ENCODE measurements at places on chromosomes 4 and X.

DNA sequence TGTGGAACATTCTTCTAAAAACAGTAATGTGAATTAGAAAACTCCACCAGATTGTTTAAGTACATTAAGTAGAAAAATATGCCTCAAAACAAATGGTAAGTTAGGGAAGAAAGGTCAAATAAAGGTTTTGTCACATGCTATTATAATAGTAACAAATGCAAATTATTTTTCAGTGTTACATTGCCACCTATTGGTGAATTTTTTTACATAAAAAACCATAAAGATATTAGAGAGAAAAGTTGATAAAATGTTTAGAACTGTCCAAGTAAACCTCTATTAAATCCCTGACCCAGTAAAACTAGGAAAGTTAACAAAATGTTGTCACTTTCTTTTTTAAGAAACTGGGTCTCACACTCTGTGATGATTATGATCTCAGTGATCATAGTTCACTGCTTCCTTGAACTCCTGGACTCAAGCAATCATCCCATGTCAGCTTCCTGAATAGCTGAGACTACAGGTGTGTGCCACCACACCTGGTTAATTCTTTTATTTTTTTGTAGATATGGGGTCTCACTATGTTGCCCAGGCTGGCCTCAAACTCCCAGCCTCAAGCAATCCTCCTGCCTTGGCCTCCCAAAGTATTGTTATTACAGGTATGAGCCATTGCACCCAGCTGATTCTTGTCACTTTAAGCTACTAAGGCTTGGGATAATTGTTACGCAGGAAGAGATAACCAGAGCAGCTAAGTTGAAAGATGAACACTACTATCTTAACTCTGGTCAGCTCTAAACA, 157.6 kb downstream of the ATRX start:
- no peak for DNase-seq

DNA sequence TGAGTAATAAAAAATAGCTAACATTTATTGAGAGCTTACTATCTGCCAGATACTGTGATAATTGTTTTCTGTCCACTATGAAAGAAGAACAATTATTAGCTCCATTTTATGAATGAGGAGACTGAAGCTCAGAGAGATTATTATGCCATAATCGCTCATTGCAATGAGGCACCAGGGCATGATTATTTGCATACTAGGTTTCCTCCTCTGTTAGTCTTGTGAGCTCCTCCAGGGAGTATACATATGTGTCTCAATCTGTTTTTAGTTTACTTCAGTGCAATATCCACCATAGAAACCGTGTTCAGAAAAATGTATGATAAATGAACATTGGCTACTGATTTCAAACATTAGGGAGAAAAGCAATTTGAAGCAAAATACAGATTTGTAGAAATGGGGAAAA, 139.4 kb upstream of the OTUD4 start:
- no peak for DNase-seq

DNA sequence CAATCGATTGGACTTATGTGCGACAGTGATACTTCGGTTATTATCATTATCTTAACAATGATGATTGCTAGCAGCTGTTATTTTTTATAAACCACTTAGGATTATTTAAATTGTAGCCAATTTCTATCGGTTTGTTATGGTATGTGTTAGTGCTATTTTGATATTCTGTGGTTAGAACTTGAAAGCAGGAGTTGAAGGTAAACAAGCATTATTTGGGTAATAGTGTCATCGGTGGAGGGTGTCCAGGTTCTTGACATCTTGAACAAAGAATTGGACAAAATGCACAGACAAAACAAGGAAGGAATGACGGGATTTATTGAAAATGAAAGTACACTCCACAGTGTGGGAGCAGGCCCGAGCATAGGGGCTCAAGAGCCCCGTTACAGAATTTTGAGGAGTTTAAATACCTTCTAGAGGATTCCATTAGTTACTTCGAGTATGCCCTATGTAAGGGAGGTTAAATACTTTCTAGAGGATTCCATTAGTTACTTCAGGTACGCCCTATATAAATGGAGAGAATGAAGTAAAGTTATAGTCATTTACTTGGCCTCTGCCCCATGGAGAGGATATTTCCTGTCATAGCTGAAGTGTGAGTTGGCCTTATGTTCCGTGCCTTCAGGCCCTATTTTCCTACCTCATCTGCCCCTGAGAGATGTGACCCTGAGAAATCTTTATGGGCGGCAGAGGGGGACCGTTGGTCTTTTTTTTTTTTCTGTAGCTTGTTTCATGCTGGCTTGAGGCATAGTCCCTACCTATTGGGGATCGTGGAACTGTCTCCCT, 13.1 kb downstream of the MOB1B start:
- DNase-seq: no peak

DNA sequence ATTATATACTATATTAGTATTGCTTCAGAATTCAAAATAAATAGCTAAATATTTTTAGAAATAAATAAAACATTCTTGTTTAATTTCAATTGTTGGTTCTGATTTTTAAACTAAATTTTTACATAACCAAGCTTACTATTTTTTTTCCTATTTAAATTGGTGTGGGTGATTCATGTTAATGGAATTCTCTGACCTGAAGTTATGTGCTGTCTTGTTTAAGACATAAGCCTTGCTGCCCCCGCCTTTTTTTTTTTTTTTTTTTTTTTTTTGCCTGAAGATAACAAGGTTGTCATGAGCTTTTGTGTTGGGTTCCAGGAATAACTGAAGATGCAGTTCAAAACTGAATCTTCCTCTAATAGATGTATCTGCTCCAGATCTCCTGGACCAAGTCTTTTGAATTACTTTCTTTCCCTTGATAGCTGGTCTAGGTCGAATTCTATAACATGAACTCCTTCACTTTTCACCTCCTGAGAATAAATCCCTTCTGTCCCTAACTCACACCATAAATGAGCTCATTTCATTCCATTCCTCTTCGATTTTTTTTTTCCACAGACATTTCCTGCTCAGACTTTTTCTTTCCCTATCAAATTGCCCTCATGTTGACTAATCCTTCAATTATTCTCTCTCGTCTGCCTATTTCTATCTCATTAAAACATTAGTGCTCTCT, 261.5 kb upstream of the FTHL17 start:
- no peak for DNase-seq

- DNase-seq: no peak
These were observed 648 bp downstream of the GRK4 start for GRCh38 chr4:2963966-2964471.

DNA sequence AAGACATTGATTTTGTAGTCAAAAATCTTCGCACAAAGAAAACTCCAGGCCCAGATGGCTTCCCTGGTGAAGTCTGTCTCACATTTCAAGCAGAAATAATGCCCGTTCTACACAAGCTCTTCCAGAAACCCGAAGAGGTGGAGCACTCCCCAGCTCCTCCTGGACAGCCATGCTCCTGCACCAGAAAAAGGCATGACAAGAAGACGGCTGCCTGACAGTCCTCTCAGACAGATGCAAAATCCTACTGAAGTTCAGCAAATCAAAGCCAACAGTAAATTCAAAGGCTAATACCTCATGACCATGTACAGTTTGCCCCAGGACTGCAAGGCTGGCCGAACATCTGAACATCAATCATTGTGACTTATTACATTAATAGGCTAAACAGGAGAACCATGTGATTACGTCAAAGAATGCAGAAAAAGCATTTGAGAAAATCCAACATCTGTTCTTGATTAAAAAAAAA, 30.8 kb upstream of the MXD4 start:
- DNase-seq: no peak

GRCh38 chr4:134024251-134024650, 177.3 kb downstream of the PABPC4L start:
- DNase-seq: no peak

DNA sequence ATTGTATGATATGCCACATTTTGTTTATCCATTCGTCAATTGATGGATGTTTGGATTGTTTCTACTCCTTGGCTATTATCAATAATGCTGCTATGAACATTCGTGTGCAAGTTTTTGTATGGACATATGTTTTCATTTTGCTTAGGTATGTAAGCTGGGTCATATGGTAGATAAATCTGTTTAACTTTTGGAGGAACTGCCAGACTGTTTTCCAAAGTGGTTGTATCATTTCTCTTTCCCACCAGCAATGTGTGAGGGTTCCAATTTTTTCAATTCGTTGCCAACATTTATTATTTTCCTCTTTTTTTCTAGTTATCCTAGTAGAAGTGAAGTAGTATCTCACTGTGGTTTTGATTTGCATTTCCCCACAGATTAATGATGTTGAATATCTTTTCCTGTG, 71.8 kb downstream of the DIAPH2 start:
- DNase-seq: no peak

DNA sequence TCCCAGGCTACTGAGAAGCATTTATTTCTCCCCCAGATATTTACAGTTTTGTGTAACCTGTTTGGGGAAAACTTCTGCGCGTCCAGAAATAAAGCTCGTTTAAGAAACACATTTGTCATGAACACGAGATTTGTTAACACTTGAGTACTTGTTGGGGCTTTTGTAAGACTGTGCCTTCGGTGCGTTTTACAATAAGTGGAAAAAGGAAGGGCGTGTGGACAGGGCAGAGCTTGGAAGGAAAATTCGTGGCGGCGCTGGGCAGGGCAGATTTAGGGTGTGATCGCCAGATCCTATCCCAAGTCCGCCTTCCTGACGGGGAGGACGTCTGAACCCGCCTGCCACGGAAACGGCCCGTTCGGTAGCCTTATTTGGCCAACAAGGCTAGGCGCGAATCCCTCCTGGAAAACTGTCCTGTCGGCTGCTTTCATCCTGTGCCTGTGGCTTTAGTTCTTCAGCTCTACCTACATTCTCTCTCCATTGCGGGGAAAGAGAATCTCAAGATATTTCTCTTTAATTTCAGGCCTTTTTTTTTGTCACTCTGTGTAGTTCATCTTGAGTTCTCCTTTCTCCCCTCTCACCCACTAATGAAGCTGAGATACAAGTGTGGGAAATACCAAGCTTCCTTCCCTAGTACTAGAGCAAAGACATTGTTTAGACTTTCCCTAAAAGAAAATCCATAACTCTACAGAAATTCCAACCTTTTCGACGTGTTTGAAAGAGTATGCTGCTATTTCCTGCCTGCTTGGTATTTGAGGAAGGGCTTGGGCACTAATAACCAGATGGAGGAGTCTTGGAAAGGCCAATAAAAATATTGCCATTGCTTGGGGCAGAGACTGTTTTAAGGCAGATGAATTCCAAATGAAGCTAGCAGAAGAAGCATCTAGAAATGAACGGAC, 982 bp downstream of the PDLIM5 start:
- peak; percentile 82 for DNase-seq

GRCh38 chrX:40772290-40772689, 36.9 kb upstream of the MED14 start:
- no peak for DNase-seq

DNA sequence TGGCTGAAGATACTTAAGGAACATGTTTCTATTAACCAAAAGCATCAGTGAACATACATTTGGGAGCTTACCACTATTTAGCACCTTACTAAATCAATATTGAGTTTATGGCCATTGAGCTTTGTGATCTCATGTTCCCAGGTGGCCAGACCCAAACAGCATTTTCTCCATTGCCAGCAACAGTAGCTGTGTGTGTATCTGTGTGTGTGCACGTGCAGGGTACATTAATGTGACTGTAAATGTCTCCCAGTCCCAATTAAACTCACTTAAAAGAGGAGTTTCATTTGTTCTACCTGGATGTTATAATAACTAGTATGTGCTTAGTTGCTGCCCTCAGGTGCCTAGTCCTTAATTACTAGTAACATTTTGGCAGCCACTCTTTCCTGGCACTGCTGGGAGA, 282.4 kb downstream of the NR3C2 start:
- DNase-seq: no peak

- DNase-seq: no peak
These were observed 555 bp upstream of the ELMOD2 start for GRCh38 chr4:140523370-140523856.

DNA sequence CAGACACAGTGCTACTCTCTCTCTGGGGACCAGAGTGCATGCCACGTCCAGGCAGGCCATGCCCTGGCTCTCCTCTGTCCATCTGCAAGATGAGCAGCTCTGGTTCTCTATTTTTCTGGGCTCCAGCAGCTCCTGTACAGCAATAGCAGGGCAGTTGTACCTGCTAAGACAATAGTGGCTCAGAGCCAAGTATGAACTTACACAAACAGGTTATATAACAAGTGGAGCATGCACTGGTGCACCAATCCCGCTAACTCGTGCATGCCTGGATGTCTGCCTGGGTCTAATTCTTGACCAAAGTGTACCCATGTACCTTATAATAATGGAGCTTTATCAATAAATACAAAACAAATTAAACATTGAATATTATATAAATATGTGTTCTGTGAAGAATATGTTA, 392.3 kb downstream of the CENPC start:
- no peak for DNase-seq

- DNase-seq: no peak
These were observed 853.4 kb downstream of the PCDH7 start for GRCh38 chr4:31573554-31573953.

- no peak for DNase-seq
These were observed 99.7 kb downstream of the CT47B1 start for GRCh38 chrX:120775959-120776358.

DNA sequence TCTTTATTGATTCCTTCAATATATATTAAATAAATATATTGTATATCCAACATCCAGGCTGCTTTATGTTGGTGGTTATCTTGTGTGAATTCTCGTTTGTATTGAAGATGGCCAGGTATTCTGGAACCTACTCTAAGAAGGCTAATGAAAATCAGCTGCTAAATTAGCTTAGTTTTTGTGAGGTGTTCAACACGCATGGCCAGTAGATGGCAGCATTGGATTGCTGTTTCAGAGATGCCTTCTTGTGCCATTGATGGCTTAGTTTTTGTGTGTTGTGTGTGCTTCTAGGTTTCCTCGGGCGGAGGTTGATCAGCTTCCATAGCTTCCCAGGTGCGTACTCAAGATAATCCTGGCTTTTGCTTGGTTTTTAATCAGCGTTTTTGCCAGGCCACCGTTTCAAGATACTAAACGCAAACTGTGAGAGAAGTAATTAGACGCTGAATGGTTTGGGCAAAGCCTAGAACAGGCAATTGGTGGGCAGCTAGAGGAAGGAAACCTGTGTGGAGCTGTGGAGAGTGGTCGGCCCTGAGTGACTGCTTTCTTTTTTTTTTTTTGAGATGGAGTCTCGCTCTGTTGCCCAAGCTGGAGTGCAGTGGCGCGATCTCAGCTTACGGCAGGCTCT, 15.1 kb downstream of the NOCT start:
- peak; percentile 78 for DNase-seq

DNA sequence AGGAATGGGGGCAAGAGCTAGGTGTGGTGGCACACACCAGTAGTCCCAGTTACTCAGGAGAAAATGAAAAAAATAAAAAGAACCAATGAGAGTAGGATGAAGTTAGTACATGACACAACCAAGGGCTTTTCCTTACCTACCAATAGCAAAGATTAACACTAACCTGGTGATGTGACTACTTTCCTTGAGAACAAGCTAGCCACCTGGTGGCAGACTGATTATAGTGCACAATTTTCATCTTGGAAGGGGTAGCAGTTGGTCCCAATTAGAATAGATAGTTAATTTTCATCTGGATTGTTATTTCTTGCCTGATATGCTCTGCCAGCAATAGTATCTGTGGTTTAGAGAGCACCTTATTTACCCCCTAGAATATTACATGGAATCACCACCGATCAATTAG, 1216.8 kb upstream of the PABPC4L start:
- no peak for DNase-seq

- no peak for DNase-seq
These were observed 36.7 kb upstream of the FBXW7 start for GRCh38 chr4:152572417-152573086.

- peak; percentile 68 for DNase-seq
These were observed 384.4 kb downstream of the RAPGEF2 start for GRCh38 chr4:159487284-159487747.
